Heart left ventricle (tissue), 16 donors: ENCODE measurements at places on chromosomes 12 and 14.

DNA sequence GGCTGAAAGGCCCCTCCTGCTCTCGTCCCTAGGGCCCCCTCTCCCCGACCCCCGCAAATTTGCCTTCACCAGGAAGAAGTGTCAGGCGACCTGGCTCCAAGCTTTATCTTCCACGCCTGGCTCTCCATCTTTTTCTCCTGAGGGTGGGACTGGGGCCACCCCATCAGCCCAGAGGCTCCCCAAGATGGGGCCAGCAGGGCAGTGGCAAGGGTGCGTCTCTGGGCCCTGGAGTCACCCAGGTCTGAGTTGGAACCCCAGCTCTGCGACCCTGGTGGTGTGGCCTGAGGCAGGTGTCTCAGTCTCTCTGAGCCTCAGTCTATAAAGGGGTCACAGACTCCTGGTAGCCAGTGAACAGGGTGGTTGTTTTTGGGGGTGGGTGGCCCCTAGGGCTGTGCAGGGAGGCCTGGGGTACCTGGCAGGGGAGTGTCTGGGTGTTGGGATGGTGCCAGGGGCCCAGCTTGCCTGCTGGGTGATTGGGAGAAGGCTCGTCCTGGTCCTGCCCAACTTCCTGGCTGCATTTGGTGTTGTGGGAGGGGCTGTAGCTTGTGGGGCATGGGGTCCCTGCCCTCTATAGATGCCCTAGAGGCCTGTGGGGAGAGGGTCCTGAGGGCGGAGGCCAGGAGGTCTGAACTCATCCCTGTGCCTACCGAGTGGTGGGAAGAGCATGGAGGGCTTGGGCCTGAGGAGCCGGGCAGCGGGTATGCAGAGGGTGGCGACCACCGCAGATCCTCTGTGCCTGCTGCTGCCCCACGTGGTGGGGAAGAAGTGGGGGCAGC is 7.6 kb downstream of the KIF26A start:
- peak; percentile 30 for DNase-seq

- no peak for DNase-seq
Observed at GRCh38 chr12:131267576-131267975, 313.9 kb downstream of the ADGRD1 start.

GRCh38 chr12:94980577-94980976 is 22.9 kb downstream of the NDUFA12 start:
- no peak for DNase-seq

- DNase-seq, result no peak
Observed at GRCh38 chr14:72165229-72165698, 233.0 kb downstream of the RGS6 start.

GRCh38 chr14:64637735-64638473 is 66.3 kb upstream of the PLEKHG3 start:
- no peak for DNase-seq

DNA sequence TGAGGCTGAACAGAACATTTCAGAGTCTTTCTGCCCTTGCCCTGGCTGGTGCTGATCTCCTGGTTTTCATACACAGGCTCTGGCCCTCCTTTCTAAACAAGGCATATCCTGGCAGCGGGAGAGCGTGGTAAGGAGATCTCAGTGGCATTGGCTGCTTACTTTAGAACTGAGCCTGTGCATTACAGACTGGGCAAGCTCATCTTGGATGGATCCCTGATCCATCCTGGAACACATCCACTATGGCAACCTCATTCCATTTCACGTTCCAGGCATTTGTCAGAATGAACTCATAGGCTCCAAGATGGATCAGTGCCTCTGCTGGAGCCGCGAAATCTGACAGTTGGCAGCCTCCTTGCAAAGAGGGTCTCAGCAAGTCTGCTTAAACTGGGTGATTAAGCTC is 224.5 kb upstream of the PELI2 start:
- no peak for DNase-seq

DNA sequence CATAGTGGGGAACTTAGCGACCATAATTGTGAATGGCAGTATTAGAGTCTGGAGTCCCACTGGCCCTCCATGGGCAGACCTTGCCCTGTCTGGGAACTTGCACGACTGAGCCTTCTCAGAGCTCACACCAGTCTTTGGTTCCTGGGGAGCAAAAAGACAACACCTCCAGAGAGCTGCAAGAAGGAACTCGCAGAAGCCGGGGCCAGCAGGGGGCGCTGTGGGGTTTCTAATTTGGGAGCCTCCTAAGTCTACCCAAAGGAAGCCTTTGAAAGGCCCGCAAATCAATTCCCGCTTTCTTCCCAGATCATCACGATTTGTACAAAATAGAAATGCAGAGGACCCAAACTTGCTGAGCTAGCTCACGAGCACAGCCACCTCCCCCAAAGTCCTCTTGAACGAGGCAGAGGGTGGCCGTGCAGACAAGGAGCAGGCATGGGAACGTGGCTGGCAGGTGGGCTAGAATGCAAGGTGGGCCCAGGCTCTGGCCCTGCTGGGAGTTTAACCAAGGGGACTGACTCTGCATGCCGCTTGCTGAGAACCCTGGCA is 46.3 kb upstream of the FBXO21 start:
- DNase-seq, result peak; percentile 69

DNA sequence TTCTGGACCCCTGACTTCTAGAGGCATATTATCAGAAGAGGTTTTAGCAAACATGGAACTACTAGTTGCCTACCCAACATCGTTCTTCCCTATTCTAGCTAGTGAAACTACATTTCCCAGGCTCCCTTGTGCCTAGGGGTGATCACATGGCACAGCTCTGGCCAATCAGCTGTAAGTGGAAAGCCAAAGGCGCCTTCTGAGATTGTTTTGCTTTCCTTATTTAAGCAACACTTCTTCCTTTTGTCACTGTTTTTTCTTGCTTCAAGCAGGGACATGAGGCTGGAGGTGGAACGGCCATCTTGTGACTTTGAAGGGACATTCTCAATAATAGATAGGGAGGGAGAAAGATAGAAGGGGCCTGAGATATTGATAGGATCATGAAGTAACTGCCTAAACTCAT is 136.7 kb downstream of the ZNF664 start:
- DNase-seq, result no peak

- DNase-seq, result no peak
Observed at GRCh38 chr12:10190558-10191388, 11.9 kb downstream of the TMEM52B start.

GRCh38 chr12:93740751-93741150 is 63.6 kb downstream of the CRADD start:
- DNase-seq, result no peak

DNA sequence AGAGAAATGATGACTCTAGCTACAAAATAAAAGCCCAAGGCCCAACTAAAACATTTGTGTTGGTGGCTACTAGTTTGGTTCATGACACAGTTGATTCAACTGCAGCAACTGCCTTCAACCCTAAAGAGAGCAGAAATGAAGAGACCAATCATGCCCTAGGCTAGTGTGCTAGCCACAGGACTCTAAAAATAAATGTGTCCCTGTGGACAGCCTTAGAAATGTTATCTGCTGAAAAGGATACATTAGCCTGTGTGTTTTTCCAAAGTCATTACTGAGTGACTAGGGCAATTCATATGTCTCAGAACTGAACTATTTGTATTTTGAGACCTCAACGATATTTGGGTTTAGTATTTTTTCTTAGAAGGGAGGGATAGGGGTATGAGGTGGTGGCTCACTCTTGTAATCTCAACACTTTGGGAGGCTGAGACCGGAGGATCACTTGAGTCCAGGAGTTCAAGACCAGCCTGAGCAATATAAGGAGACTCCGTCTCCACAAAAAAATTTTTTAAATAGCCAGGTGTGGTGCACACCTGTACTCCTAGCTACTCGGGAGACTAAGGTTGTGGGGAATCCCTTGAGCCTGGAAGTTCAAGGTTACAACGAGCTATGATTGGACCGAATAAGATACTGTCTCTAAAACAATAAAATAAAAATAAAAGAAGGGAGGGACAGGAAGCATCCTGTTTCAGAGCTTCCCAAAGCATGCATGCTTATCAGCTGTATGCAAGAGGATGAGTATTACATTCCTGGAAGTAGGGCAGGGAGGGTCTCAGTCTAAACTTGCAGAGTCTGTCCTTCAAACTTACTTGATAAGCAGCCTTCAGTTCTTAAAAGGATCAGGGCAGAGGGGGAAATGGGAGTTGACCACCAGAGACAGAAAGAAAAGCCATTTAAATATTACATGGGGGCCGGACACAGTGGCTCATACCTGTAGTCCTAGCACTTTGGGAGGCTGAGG is 29.6 kb upstream of the NAP1L1 start:
- no peak for DNase-seq

DNA sequence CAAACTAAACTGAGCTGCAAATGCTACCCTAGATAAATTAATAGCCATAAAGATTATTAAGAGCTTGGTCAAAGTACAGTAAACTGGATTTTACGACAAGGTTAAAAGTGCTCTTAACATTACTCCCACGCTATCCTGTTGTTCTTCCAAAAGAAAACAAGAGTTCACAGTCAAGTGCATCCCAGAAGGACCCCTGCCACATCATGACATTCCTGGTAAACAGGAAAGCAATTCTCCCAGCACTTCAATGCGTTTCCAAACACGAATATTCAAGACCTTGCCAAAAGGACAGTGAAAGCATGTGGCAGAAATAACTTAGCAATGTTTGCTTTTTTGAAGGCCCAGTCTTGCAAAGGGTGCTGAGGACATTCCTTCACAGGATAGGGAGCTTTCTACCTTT is 11.2 kb downstream of the SPRING1 start:
- DNase-seq, result no peak

DNA sequence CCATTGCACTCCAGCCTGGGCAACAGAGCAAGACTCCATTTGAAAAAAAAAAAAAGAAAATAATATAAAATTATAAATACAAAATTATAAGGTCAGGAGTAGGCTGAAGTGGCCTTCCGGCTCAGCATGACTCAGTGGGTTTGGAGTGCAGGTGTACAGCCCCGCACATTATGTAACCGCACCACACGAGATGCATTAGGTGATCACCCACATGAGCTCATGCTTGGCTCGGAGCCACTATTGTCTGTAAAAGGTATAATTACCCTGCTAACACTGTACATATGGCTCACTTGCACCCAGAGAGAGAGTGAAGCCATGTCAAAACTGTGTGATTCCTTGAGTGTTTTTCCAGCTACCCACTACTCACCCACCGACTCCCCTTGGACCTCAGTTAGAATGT is 557.0 kb downstream of the SLC6A15 start:
- DNase-seq, result no peak

DNA sequence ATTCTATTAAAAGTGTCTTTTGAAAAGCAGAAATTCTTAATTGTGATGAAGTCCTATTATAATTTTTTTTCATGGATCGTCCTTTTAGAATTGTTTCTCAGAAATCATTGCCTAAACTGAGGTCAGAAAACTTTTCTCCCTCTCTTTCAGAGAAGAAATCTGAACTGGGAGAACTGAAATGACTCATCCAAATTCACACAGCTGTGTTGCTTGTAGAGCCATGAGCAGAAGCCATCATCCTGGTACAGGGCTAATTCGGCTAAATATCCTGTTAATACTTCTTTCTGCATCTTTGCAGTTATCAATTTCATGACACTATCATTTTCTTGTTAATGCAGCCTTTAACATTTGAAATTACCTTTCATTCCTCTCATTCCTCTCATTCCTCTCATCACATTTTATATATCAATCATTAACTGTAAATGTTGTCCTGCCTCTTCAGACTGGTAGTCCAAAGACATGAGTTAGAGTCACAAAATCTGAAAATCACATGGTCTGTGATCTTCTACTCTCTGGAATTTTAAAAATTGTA is 15.5 kb downstream of the SLC15A5 start:
- no peak for DNase-seq

DNA sequence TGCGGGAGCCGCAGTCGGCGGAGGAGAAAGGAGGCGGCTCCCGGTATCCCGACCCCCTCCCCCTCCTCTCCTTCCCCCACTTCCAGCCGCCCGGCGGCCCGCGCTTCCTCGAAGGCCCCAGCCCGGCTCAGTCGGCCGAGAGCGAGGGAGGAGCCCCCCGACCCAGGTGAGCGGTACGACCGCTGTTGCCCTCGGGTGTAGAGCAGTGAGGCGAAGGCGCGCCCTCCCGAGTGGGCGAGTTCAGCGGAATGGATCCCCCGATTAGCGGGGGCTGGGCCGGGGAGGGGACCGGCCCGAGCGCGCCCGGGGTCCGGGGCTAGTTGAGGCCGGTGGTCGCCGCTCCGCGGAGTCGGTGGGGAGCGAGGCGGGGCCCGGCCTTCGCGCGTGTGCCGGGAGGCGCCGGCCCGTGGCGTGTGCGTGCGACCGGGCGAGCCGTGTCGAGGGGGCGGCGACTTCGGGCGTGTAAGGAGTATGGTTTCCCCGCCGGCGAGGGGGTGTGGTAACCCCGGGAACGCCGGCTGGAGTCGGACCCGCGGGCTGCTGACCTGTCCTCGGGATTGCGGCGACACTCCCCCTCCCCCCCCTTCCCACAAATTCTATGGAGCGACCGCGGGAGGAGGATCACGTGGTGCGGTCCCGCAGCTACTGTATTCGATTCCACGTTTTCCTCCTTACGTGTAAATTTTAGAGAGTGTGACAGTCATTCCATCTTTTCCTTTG is 501 bp downstream of the RIMKLB start:
- DNase-seq, result peak; percentile 78

DNA sequence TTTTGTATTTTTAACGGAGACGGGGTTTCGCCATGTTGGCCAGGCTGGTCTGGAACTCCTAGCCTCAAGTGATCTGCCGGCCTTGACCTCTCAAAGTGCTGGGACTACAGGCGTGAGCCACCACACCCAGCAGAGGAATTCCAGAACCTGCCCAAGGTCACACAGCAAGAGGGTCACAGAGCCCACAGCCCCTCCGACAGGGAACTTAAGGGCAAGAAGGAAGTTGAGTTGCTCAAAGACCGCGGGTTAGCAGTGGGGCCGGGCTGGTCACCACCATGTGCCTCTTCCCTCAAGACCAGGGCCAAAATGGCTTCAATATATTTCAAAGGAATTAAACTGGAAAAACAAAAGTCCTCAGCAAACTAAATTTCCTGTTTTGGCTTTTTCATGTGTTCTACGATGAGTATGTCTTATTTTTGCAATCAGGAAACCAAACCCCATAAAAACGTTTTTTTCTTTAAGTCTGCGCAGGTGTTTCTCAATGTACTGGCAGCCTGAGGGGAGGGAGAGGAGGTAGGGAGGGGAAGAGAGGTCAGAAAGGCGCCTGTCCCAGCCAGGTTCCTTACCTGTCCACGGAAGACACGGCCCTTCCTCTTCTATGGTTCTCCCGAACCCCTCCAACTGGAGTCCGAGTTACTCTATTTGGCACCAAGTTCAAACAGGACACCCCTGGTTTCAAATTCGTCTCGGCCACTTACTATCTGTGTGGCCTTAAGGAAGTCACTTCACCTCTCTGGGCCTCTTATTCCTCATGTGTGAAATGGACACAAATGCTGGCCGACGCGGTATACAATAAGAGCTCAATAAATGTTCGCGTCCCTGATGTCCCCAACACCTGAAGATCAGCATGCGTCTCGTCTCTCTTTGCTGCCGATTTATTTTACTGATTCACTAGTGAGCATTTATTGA is 778 bp downstream of the SLC8B1 start:
- DNase-seq, result no peak
